ENCODE measurements at places on chromosomes 1 and 21. TPM values are rescaled to one million over a fixed set of nuclear protein-coding genes. Genes with fewer than 3 reads are reported as not detected.

WNT4 gene
- not detected for total RNA-seq

PIGV gene
- 14.3 TPM for total RNA-seq

GJA5 gene
- not detected for total RNA-seq

CRYAA gene
- not detected for total RNA-seq

SPATA45 gene
- not detected for total RNA-seq

ERG gene
- total RNA-seq = not detected

FGGY gene
- total RNA-seq = 8.5 TPM

FCAMR gene
- not detected for total RNA-seq

NHLH1 gene
- 0.21 TPM for total RNA-seq

DMBX1 gene
- not detected for total RNA-seq

B4GALT3 gene
- total RNA-seq = 49.2 TPM

DNA sequence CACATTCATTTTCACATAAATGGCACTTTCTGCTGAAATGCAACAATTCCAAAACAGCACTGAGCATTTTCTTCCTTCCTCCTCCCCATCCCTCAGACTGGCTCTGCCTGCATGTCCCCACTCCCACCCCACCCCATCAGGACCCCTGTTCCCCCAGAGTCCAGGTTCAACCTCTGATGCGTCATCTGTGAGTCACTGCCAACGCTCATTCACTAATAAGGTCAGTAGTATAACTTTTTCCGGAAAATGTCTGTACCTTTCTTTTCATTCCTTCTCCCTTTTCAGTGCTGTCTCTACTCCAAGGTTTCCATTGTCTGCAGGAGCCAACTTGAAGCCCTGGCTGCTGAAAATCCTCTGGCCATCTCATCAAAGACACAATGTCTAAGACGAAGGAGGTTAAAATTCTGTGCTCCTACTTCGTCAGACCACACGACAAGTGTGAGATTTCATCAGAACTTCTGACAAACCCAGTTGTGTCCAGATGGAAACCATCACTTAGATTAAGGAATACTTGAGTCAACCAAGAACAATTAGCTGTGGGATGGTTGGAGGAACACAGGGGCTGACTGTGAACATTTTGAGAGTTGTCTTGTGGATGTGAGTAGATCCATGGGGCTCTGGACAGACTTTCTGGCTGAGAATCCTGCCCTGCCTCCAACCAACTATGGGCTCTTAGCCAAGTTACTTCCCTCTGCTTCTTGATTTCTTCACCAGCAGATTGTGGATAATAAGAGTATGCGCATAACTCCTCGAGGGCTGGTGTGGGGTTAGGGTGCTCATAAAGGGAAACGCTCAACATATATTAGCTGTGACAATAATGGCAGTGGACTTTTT lies 35.6 kb upstream of the UTS2 start:
- no peaks in the 10 kb centered on the region for H3K36me3 ChIP-seq
- H3K27me3 ChIP-seq = peaks cover 26% of the 10 kb centered on the region
- no peak overlapping the region for H3K4me3 ChIP-seq
- no peak for DNase-seq
- no peak overlapping the region for H3K27ac ChIP-seq

DNA sequence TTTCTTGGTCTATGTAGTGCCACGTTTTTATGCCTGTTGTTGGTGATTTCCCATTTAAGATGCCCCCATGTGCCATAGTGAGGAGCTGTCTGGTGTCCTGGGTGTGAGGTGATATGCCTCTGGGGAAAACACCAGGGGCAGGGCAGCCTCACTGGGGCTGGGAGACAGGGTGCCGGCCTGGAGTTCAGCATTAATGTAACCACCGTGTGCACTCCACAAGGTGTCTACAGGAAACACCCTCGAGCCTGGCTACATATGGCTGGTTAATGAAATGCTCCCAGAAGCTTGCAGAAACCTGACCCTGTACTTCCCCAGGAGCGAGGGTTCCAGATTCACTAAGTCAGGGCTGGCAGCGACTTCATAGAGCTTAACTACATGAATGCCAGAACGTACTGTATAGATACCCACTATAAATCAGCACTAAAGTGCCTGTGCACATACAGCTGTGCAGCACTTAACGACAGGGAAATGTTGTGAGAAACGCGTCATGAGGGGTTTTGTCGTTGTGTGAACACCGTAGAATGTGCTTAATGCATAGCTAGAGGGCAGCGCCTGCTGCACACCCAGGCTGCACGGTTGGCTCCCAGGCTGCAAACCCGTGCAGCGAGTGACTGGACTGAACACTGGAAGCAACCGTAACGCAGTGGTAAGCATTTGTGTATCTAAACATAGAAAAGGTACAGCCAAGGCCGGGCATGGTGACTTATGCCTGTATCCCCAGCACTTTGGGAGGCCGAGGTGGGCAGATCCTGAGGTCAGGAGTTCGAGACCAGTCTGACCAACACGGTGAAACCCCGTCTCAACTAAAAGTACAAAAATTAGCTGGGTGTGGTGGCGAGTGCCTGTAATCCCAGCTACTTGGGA lies 10.4 kb downstream of the TFF2 start:
- no peaks in the 10 kb centered on the region for H3K36me3 ChIP-seq
- DNase-seq = no peak
- peaks cover 9% of the 10 kb centered on the region for H3K4me1 ChIP-seq
- H3K27ac ChIP-seq = no peak overlapping the region
- H3K4me3 ChIP-seq = no peak overlapping the region
- H3K27me3 ChIP-seq = peaks cover 5% of the 10 kb centered on the region

DNA sequence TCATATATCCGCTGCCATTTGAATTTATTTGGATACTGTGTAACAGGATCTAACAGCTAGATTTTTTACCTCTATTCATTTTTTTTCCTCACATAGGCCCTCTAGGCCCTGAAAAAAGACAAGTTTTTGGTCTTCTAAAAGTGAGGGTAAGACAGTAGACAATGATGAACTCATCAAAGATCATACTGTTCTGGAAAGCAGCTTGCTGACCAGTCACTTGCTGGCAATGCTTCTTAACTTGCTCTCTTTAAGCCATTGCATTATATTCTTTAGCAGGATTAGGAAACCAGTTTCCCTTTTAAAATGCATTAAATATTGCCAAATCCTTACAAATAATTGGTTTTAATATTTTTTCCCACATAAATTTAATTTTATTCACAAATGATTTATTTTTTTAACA lies 65.5 kb downstream of the SYT14 start:
- no peak overlapping the region for H3K27ac ChIP-seq
- no peaks in the 10 kb centered on the region for H3K36me3 ChIP-seq
- DNase-seq = no peak
- no peaks in the 10 kb centered on the region for H3K4me1 ChIP-seq
- H3K4me3 ChIP-seq = no peak overlapping the region

DNA sequence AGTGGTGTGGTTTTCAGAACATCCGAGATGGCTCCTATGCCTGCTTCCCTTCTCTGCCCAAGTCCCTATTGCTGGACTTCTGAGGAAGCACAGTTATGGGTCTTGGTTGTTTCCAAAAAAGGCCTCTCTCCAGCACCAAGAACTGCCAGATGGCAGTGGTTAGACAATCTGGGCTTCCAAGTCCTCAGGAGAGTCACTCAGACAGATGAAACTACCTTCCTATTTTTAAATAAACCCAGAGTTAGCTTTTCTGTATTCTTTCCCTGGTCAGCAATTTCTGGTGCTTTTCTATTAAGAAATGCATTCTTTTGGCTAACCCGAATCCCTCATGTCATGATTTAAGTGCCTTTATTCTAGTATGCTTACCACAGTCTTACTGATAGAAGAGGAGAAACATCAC lies 245.9 kb downstream of the PRDM2 start:
- H3K27ac ChIP-seq = no peak overlapping the region
- H3K36me3 ChIP-seq = peaks cover 4% of the 10 kb centered on the region
- peaks cover 19% of the 10 kb centered on the region for H3K27me3 ChIP-seq
- no peak overlapping the region for H3K4me3 ChIP-seq
- no peak for DNase-seq

GRCh38 chr1:36168514-36168913 lies 12.6 kb downstream of the MAP7D1 start:
- H3K4me3 ChIP-seq = no peak overlapping the region
- peaks cover 26% of the 10 kb centered on the region for H3K4me1 ChIP-seq
- DNase-seq = no peak
- peaks cover 10% of the 10 kb centered on the region for H3K36me3 ChIP-seq
- H3K27ac ChIP-seq = peak overlapping the region; percentile 97
- no peaks in the 10 kb centered on the region for H3K27me3 ChIP-seq

DNA sequence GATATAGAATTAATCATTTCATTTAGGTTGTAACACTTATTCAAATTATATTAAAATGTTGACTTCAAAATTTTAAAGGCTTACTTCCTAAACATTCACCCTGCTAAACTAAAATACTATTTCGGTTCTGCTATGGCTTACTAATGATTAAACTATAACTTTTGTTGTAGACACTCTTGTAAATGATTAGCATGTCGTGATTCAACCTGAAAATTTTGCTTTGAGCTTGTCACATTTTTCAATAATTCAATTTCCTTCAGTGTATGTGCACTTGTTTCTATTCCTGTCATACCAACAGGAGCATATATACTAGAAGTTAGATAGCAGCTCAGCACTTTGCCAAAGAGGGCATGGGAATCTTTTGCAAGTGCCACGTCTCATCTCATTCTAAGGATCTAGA lies 1018.8 kb downstream of the AMY1C start:
- H3K36me3 ChIP-seq = no peaks in the 10 kb centered on the region
- no peaks in the 10 kb centered on the region for H3K27me3 ChIP-seq
- DNase-seq = no peak
- no peak overlapping the region for H3K27ac ChIP-seq

GRCh38 chr1:19079541-19080472 lies 123.3 kb upstream of the IFFO2 start:
- H3K4me3 ChIP-seq = no peak overlapping the region
- peak overlapping the region; percentile 29 for H3K27ac ChIP-seq
- H3K27me3 ChIP-seq = no peaks in the 10 kb centered on the region
- peaks cover 8% of the 10 kb centered on the region for H3K4me1 ChIP-seq
- no peak for DNase-seq

DNA sequence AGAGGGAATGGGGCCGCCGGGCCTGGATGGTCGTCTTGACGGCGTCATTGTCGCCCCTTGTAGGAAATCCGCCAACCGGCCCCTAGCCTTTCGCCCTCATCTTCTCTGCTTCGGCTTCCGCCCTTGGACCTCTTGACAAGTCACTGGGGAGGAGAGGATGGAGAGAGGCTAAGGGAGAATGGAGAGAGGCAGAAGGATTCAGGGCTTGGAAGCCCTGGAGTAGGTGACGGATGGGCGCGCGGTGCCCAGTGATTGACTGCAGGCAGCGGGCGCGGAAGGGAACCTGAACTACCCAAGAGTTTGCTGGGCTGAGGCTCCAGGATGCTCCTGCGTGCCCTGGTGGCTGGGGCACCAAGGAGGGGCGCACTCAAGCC lies 651 bp downstream of the PDE4B start:
- no peak overlapping the region for H3K4me3 ChIP-seq
- peaks cover 3% of the 10 kb centered on the region for H3K36me3 ChIP-seq
- H3K27ac ChIP-seq = no peak overlapping the region
- peaks cover 43% of the 10 kb centered on the region for H3K27me3 ChIP-seq
- peaks cover 4% of the 10 kb centered on the region for H3K4me1 ChIP-seq

Measured in T-helper 17 cell (primary cell).